ENCODE measurements at places on chromosomes 16 and 17.

GRCh38 chr17:58822148-58823050, 66.7 kb downstream of the PPM1E start:
- no peak for DNase-seq

DNA sequence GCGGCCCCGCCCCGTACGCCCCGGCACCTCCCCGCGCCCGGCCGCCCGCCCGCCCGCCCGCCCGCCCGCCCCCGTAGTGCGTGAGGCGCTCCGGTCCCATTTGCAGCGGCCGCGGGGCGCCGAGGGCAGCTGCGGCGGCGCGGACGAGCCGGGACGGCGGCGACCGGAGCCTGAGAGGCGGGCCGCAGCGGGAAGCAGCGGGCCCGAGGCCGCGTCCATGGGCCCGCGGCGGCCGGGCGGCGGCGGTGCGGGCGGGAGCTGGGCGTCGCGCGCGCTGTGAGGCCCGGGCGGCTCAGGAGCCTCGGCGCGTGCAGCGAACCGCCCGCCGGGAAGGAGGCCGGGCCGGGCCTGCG, at the start of gene MPRIP:
MPRIP (plus strand) TSS at position 74 of the 353 bp plus-strand sequence. CDS start 392 bp downstream, outside the sequence.
- DNase-seq = no peak

DNA sequence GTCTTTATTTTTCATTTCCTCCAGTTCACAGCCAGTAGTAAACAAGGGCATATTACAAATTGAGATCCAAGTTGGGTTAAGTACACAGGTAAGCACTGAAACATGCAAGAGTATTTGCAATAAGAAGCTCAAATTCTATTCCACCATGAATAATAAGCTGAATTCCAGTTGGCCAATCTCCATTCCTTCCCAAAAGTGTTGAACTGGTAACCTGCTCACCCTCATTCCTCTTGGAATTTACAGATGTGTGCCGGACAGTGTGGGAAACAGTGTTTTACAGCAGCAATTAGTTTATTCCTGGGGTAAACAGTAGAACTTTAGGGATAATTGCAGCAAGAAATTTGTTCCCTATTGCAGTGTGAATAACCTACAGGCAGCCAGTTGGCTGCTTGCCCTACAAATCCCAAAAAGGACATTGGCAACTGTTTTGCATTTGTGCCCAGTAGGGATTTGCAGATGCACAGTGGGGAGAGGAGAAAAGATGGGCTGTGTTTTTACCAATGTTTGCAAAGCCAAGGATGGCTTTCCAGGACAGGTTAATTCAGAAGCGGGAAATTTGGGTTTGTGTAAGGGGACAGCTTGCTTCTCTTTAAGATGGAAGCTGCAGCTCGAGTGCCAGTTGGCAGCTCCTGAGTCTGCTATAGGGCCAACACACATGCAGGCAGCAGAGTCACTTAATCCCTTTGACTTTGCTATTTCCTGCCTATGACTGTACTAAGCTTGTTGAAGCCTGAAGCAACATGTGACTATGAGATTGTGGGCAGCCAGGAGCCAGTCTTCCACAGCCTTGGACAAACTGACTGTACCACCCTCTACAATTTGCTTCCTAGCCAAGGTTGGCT, 318.9 kb downstream of the MAP2K6 start:
- DNase-seq = no peak

DNA sequence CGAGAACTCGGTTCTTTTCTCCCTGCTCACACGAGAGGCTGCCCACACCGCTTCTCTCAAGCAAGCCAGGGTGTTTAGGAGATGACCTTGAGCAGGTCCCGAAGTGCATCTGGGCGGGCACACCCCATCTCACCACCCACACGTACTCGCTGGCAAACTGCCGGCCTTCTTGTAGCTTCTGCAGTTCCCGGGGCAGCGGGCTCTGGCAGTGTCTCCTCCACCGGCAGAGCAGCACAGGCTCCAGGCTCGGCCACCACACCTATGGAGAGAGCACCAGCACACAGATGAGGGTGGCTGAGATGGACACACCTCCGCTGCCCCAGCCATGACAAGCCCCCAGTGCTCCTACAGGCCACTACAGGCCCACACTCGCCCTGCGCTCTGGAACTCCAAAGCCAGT, 23.5 kb downstream of the ZNF276 start:
- DNase-seq = no peak

DNA sequence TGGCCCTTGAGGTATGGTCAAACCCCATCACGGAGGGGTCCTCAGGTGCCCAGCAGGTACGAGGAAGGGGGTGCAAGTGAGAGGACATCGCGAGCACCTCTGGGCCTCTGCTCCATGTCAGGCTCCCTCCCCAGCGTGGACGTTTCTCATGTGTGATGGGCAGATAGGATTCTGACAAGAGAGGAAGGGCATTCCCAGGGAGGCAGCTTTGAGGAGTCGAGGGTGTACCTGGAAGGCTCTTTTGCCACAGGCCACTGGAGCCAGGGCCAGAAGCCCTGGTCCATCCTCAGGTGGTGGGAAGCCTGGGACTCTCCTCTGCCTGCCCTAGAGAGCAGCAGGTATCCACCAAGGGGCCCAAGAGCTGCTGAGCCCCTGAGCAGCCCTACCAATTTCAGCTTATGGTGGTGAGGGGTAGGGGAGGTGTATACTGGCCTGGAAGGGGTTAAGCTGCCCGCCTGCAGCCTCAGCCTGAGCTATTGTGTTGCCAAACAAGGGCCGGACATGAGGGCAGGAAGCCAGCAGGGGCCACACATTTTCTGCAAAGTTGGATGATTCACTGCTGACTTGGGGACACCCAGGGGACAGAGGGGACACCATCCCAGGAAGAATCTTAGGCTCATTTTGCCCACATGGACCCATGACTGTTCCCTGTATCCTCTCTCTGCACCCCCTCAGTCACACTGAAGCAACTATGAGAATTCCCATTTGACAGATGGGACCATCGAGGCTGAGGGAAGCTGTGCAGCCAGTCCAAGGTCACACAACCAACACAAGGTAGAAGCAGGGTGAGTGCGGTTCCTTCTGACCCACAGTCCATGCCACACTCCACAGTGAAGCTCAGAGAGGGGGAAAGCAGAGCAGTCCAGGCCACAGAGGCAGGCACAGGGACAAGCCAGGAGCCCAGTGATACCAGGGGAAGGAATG, 1.7 kb downstream of the CDH5 start:
- no peak for DNase-seq

GRCh38 chr17:72193391-72194106, 72.7 kb downstream of the SOX9 start:
- no peak for DNase-seq

GRCh38 chr17:31392856-31393748, 1.6 kb downstream of the RAB11FIP4 start:
- DNase-seq = no peak

DNA sequence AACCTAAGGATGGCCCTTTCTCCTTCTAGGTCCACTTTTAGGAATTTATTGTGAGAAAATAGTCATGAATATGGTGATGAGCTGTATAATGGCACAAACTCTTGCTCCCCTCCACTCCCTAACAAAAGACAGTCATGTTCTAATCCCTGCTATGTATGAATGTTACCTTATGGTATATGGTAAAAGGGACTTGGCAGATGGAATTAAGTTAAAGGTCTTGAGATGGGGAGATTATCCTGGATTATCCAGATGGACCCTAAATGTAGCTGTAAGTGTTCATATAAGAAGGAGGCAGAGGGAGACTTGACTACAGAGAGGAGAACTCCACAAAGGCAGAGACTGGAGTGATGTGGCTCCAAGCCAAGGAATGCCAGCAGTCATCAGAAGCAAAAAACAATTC, 296.1 kb downstream of the SOX9 start:
- DNase-seq = no peak

GRCh38 chr16:90019543-90020259, 445 bp upstream of the DBNDD1 start:
- DNase-seq = no peak

DNA sequence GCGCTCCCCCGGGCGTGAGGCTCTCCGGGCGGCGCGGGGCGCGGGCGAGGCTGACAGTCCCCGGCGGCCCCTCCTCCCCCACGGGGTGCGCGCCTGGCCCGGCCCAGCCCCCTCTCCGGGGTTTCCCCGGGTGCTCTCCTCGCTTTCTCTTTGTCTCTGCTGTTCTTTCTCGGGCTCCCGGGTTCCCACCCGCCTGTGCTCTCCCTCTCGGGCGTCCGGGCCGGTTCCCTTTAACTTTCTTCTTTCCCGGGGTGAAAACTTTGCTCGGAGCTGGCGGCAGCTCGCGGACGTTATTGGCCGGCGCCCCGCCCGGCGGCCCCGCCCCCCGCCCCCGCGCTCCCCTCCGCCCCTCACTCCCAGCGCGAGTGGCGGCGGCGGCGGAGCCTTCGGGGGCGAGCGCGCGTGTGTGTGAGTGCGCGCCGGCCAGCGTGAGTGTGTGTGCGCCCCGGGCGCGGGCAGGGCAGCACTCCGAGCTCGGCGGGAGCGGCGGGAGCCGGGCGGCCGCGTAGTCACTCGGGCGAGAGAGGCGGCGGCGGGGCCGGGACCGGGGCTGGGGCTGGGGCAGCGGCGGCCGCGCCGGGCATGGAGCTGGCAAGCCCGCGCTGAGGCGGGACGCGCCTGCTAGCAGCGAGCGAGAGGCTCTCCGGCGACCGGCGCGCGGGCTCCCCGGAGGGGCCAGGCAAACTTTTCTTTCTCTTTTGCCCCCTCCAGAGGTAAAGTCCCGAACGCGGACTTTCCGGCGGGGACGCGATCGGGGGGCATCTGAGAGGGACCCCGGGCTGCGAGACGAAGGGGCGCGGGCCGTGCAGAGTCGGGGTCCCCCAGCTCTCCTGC, at the start of gene NTN1:
NTN1 (plus strand) TSS at position 353 of the 834 bp plus-strand sequence. CDS start 864 bp downstream, outside the sequence.
- no peak for DNase-seq

- DNase-seq = no peak
These were observed 6.7 kb downstream of the FOXL1 start for GRCh38 chr16:86584726-86585721.

GRCh38 chr17:5032865-5033264, 2.4 kb downstream of the SLC52A1 start:
- no peak for DNase-seq

DNA sequence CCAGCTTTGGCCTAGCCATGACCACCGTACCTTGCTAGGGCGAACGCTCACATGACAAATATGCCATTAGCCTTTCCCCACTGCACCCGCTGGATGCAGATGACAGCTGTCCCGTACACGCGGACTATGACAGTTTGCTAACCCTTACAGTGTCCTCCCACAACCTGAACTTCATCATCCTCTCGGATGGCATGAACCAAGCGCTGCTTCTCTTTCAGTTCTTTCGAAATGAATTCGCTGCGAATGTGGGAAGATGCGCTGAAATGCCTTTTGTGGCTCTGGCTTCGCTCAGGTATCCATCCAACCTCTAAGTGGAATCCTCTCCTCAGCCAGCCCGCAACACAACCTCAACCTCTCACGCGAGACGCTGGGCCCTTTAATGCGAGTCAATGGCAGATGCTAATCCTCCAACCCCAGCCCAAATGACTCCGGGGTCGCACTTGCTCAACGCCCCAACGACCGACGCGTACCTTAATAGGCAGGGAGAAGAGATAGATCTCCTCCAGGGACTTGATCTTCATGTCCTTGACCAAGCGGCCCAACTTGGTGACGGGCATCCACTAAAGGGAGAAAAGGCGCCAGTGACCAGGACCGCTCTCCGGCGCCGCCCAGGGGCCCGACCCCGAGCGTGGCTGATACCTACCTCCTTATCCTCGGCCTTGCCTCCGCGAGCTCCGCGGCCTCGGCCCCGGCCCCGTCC, 670 bp downstream of the RPS2 start:
- DNase-seq = no peak

DNA sequence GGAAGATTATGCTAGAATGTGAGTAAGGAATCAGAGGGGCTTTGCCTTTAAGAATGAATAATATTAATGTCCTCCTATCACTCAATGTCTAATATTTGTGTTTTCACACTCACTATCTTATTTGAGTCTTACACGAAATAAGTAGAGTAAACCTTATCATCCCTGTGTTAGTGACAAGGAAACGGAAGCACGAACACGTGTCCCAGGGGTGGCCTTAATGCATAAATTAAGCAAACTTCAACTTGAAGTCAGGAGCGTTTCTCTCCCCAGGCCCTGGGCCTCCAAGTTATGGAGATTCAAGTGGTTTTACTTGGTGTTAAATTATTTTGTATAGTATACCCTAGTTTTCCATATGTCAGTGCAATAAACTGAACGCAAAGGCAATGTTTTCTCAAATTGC, 96.0 kb downstream of the WDR59 start:
- DNase-seq = no peak

DNA sequence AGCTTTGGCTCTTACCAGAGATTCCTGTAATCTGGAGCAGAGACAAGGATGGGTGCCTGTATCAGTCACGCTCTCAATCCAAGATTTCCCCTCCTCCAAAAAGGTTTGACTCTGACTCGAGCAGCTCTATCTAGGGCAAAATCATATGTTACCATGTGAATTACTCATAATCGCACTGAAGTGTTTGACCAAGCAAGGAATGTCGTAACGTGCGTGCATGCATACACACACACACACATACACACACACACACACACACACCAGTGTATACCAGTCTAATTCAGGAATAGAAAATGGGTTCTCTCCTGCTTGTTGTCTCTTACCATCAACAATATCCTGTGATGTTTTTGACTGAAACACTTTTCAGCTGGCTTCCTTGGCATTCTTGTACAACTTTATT, 835.1 kb downstream of the KCNJ2 start:
- DNase-seq = no peak

- DNase-seq = no peak
These were observed 13.8 kb downstream of the AANAT start for GRCh38 chr17:76481071-76481655.

DNA sequence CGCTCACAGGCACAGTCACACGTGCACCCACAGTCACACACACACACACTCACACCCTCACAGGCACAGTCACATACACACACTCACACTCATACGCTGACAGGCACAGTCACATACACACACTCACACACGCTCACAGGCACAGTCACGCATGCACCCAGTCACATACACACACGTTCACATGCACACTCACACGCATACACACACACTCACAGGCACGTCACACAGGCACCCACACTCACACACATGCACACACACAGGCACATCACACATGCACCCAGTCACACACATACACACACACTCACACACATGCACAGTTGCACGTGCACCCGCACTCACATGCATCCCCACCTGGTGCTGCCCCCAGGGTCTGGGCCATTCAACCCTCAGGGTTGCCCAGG, 46.1 kb upstream of the CBFA2T3 start:
- DNase-seq = no peak

- no peak for DNase-seq
These were observed 10.1 kb downstream of the DNAH9 start for GRCh38 chr17:11608396-11608795.

- no peak for DNase-seq
These were observed 9.2 kb upstream of the KAT7 start for GRCh38 chr17:49779156-49779738.

All from cortex of kidney (tissue), 1 donor.